ENCODE measurements at places on chromosomes 4 and X.

DNA sequence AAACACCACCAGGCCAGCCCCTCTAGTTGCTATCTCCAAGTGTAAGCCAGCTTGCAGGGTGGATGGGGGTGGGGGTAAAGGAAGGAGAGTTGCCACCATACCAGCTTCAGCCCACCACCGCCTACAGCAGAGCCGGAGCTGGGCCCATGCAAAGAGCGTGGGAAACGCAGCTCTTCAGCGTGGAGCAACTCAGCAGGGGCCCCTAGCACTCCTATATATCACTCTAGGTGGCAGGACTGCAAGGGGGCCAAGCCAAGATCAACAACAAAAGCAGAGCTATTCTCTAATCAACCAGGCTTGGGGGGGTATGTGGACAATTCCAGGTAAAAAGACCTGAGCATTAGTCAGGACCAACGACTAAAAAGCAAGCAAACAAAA, 35.5 kb upstream of the IQSEC2 start:
- no peak for DNase-seq
- no peaks in the 10 kb centered on the region for H3K4me1 ChIP-seq
- H3K36me3 ChIP-seq: no peaks in the 10 kb centered on the region

DNA sequence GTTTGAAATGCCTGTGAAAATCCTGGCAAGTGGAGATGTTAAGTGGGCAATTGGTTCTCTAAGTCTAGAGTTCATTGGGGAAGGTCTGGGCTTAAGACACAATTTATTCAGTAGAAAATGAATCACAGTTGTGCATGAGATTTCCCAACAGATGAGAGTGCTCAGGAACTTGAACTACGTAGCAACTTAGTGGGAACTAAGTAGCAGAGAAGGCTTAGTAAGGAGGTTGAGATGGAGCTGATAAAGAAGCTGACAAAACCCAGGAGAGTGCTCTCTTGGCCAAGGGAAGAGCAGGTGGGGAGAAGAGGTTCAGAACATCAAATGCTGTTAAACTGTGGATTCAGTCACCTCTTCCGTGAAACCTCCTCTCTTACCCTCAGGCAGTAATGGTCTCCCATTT, 33.0 kb downstream of the AFF1 start:
- H3K36me3 ChIP-seq: no peaks in the 10 kb centered on the region
- peaks cover 41% of the 10 kb centered on the region for H3K4me1 ChIP-seq
- no peaks in the 10 kb centered on the region for H3K27me3 ChIP-seq
- no peak overlapping the region for H3K27ac ChIP-seq
- no peak overlapping the region for H3K4me3 ChIP-seq
- DNase-seq: no peak

DNA sequence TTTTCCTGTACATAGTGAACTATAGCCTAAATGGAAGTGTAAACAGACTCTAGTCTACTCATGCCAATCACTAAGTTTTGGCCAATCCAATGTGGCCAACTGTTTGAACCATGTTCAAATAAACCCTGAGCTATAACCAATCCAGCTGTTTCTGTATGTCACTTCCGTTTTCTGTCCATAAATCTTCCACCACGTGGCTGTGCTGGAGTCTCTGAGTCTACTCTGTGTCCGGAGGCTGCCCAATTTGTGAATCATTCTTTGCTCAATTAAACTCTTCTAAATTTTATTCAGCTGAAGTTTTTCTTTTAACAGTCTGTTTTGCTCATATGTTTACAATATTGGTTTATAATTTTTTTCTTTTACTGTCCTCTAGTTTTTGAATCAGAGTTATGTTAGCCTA, 112.3 kb upstream of the BANK1 start:
- no peak overlapping the region for H3K27ac ChIP-seq
- H3K4me1 ChIP-seq: no peaks in the 10 kb centered on the region
- H3K36me3 ChIP-seq: no peaks in the 10 kb centered on the region
- H3K4me3 ChIP-seq: no peak overlapping the region
- no peaks in the 10 kb centered on the region for H3K27me3 ChIP-seq

GRCh38 chr4:86939729-86940575, 5.1 kb downstream of the AFF1 start:
- H3K4me1 ChIP-seq: peaks cover 39% of the 10 kb centered on the region
- no peak for DNase-seq
- no peak overlapping the region for H3K4me3 ChIP-seq

DNA sequence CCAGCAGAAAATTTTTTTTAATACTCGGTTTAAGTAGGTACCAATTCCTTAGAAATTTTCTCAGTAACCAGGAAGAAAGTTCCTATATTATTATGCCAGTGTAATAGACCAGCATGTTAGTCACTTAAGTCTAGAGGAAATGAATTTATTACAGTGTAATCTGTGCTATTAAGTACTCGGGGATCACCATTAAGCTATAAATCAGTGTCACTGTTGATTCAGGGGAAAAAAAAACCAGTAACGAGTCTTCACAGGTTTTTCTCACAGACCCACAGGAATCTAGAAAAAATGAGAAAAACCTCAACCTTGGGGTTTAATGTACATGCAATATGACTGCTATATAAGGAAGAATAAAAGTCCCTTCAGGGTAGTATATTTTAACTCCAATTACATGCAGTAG, 138.3 kb upstream of the IL1RAPL2 start:
- DNase-seq: no peak
- no peaks in the 10 kb centered on the region for H3K4me1 ChIP-seq
- H3K4me3 ChIP-seq: no peak overlapping the region
- H3K27ac ChIP-seq: no peak overlapping the region
- no peaks in the 10 kb centered on the region for H3K27me3 ChIP-seq
